ENCODE measurements at places on chromosomes 12 and 14.

DNA sequence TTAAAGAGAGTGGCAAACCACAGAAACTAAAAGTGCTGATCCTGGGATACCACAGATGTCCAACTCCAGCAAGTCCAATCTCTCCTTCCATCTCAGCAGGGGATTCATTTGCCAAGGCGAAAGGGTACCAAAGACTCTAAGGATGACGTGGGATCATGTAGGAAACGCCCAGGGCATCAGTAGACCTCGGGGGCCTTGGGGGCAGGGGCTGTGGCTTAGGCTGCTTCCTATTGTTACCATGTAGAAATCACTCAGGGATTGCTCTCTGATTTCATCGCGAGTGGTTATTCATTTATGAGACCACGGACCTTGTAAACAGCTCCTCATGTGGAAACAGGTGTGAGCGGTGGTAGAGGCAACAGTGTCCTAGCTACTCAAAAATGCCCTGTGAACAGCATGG lies 149.3 kb upstream of the FKBP4 start:
- no peak for DNase-seq

DNA sequence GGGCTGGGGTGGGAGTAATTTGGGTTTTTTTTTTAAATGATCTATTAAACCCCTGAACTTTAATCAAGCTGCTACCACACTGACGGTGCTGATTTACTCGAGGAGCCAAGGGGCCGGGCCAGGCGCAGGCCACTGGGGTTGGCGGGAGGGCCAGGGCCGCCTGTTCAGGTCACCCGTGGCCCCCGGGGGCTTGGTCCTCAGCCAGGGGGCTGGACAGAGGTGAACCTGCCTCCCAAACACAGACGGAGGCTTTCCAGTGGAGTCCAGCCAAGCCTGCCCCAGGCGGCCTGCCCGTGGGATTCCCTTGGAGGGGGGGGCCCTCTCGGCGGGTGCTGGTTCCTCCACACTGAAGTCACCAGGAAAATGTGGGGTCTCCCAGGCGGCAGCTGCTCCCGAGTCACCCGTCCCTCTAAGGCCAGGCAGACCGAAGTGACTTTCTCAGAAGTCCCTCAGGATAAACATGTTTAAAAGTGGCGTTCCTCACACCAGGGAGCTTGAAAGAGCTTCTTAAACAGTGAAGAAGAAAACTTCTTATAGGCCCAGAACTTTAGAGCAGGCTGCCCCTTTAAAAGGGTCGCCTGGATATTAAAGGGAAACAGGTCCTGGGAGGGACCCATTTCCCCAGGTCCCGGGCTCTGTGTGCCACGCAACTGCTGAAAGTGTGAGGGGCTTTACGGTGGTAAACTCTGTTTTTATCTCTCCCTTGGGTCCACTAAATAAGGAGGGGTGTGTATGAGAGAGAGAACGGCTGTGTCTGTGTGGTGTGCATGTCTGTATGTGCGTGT lies 167.2 kb upstream of the GSC start:
- DNase-seq: no peak

DNA sequence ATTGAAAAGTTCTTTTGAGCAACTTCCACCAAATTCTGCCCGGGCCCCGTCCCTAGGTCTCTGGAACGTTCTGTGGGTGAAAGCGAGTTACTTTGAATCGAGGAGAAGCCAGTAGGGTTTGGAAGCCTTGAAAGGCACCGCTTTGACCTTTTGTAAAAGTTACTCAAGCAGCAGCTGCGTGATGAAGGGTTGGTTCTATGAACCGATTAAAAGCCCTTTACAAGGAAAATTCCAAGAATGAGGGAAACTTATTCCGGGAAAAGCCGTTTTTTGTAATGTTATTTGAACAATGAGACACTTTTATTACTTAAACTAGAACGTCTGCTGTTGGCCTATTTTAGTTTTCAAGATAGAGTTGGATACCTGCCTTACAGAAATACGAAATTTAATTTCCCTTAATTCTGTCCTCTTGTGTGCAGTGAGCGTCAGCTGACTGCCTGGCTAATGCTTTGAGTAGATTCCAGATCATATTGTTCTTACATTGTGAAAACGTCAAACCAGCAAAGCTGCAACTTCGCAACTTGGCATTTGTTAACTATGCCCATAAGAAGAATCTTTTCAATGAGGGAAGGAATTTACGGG lies 906 bp downstream of the LARP4 start:
- no peak for DNase-seq

DNA sequence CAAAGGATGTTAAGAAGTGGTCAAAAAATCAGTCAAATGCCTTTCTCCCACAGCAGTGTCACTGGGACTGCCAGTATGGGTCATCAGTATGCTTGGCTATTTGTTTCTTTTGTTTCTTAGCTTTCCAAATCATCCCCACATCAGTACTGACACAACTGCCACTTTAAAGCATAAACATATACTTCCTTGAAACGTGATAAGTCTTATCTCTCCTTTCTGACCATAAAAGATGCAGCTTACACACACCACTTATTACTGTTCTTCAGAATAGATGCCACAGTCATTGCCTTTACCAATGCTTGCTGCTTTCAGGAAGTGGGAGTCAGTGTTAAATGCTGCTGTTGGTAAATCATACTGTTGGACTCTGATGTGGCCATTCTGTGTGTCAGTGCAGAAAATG lies 18.6 kb upstream of the GARIN2 start:
- peak; percentile 11 for DNase-seq

DNA sequence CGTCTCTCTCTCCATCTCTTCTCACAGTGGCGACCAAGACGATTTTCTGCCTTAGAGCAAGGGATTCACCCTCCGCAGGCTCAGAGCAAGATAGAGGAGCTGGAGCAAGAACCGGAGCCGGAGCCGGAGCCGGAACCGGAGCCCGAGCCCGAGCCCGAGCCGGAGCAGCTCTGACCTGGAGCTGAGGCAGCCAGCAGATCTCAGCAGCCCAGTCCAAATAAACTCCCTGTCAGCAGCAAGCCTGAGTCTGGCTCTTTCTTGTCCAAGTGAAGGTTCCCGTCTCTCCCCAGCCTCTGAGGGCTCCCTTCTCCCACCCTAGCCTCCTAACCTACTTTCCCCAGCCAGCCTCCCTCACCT lies 5.9 kb downstream of the LAG3 start:
- DNase-seq: no peak

DNA sequence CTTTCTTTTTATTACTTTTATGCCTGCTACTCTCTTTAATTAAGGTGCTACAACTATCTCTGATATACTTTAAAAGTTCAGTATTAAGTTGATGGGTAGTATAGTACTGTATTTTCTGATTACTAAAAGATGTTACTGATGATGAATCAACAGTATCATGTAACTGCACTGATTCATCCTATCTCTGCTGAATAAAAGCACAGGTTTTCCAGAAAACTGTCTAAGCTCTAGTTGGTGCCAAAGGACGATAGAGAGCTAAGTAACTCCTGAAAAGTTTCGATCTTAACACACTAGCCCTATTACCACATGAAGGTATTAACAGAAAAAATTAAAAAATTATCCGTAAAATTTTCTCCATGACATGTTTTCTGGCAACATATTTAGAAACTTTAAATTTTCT lies 2.1 kb downstream of the SCAF11 start:
- no peak for DNase-seq

DNA sequence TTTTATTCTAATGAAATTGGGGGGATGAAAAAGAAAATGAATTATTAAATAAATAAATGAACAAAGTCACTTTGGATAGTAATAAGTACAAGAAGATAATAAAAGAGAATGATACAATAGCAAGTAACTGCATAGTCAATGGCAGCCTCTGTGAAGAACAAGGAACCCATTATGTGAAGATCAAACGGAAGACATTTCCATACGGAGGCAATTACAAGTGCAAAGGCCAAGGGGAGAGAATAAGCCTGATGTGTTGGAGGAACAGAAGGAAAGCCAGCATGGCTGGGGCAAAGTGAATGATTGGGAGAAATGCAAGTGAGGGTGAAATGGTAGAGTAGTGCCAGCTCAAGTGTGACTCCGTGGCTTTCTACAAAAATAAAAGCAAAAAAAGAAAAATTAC lies 43.9 kb upstream of the CHPT1 start:
- no peak for DNase-seq

DNA sequence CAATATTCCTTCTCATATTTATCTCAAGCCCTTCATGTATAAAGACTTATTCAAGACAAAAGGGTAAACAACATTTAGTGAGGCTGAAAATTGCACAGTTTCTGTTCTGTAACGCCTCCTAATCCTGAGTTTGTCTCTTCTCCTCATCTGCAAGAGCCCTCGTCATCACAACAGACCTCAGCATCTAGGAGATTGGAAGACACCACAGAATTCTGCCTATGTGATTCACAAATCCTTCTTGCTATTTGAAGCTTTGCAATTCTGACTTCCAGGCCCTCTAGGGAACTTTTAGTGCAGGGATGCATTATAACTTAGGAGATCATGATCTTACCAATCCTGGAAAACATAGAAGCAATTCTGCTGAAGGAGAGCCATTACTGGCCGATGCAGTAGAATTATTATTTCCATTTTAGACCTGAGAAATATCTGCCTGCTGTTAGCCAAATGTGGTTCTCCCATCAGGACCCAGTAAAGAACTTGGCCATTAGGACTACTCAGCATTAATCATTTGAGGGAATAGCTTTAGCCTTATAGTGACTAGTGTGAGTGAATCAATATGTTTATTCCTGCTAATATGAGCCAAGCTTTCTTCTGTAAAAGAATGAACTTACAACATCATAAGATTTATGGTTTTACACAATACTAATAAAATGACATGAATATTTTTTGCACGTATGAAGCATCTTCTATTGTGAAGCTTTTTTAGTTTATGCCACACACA lies 119.5 kb downstream of the ANO4 start:
- no peak for DNase-seq

- DNase-seq: no peak
Observed at GRCh38 chr14:94049625-94050023, 23.5 kb downstream of the OTUB2 start.

- DNase-seq: no peak
Observed at GRCh38 chr14:34794217-34794616, 79.8 kb upstream of the CFL2 start.

GRCh38 chr12:123991372-123991951 lies 18.4 kb downstream of the ZNF664 start:
- DNase-seq: no peak

DNA sequence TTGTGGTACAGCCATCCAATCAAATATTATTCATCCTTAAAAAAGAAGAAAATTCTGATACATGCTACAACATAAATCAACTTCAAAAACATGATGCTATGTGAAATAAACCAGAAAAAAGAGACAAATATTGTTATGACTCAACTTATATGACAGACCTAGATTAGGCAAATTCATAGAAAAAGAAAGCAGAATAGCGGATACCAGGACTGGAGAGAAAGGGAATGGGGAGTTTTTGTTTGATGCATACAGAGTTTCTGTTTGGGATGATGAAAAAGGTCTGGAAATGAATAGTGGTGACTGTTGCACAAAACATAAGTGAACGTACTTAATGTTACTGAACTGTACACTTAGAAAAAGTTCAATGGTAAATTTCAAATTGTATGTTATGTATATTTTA lies 82.3 kb downstream of the SPPL3 start:
- DNase-seq: no peak

DNA sequence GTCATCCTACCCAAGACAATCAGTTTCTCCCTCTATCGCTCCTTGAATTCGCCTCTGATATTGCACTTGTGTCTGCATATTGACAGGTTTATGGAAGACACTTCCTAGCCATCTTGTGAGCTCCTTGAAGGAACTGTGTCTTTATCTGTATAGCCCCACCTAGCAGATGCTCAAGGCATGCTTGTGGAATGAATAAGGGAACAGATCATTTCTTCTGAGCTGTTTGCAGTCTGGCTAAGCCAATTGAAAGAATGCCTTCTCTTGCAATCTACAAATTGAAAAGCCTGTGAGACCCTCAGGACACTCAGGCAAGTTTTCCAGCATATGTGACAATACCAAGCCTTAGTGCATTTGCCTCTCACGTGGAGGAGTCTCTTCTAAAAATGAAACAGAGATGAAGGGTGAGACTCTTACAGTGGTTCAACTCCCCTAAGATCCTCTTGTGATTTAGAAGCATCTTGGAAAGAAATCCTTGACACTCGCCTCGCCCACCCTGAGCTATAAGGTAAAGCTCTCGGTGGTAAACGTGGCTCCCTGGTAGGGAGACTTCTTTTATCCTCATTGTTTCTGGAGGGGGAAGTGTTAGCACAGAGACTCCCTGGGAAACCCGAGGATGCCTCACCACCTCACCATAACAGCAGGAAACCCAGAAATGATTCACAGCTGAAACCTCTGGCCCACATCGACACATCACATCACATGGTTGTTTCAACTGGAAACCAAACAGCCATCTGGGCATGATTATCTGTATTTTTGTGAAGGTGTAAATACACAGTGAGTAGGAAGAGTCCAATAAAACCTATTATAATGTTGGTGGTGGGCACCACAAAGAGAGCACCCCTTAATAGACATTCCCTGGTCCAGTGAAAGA lies 112.3 kb upstream of the BCL2L14 start:
- peak; percentile 69 for DNase-seq

- DNase-seq: no peak
Observed at GRCh38 chr12:123943816-123944215, 28.8 kb downstream of the CCDC92 start.

DNA sequence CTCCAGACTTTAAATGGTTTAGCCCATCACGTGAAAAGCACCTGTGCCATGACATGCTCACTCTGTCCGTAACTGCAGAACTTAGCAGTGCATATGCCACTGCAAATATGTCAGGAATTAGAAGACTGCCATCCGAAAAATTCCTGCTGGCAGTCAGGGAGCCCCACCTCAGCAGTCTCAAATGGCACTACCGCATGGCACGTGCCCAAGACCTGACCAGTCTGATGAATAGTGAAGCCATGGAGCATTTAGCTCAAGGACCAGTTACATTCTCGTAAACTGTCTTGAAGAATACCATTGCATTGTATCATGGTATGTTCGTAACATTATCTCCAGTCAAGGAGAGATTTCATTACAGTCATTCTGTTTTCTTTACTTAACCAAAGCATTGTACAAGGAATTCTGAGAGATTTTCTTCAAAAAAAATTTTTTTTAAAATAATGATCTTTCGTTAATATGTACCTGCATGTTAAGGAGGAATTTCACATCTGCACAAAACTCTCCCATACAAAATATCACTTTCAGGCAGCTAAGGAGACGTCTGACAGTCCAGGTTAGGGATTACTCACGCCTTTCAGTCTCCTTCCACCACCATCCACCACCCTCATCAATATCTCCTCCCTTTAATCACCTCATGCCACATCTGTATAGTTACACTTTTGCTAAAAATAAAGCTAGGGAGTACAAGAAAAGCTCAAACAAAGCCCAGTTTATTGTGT lies 138.5 kb downstream of the ANO2 start:
- peak; percentile 95 for DNase-seq

DNA sequence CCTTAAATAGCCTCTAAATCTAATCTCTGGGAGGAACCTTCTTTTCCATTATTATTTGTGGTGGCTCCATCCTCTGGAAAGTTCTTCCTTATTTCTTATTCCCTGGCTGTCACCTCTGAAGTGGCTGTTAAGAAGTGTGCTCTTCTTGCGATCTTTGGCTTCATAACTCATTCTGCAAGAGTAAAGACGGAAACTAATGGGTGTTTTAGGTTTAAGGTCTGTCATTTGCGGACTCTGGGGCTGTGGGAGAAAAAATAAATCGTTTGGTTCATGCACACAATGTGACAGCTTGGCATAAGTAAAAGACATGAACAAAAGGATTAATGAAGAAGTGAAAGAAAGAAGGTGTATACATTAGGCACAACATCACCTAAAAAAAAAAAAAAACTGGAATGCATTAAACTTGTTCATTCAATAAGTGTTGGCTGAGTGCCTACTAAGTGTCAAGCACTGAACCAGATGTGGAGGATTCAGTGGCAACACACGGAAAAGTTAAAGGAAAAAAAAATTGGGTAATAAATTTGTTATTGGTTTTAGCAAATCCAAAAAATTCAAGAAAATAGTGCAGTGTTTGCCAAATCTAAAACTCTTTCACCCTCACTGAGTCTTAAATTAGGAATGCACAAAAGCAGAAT lies 99.5 kb downstream of the ERGIC2 start:
- DNase-seq: no peak

All from HS-27A (cell line).